ENCODE measurements at places on chromosomes 7 and 10.

GRCh38 chr10:36157486-36157885 lies 515.4 kb upstream of the FZD8 start:
- no peak for DNase-seq

DNA sequence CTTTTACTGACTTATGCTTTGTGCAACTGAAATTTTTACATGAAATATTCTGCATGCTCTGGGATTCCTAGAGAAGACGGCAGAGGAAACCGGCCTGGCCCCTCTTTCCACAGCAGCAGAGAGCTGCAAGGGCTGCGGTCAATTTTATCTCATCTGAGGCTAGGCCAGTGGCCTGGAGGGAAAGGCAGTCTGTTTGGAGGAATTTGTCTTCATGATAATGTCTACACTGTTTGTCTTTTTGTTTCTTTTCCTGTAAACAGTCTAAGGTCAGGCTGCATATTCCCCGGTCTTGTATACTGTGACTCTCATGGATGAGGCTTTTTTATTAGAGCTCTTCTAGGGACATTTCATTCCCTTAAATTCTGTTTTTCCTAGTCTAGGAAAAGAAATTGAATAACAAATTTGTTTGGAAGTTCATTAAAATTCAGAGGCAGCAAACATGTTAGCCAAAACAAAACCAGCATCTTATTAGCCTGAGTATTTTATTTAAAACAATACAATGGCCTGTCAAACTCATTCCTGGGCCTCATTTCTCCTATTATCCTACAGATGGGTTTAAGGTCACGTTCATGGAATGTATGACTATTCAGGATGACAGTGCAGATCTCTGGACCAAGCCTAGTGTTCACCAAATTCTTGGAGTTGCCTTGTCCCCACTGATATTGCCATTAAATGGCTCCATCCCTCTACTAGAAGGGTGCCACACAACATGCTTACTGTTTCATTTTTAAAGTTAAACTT lies 26.4 kb downstream of the LAMB4 start:
- no peak for DNase-seq

- no peak for DNase-seq
These were observed 12.2 kb downstream of the PLXDC2 start for GRCh38 chr10:19828278-19829049.

DNA sequence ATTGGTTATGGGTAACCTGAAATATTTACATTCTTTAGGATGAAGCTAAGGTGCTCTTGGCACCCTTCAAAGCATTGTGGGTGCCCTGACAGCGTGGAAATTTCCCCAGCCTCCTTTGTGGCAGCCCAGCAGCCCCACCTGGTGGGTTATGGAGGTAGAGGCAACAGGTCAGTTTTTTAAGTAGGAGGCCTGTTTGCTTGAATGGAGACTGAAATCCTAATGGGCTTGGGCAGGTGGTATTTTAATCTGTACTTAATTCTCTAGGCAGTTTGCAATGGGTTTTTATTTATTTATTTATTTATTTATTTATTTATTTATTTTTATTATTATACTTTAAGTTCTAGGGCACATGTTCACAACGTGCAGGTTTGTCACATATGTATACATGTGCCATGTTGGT lies 139.4 kb downstream of the EPC1 start:
- DNase-seq, result peak; percentile 27

- DNase-seq, result no peak
These were observed 213.9 kb upstream of the SHH start for GRCh38 chr7:156026076-156026600.

Data from hepatic stellate cell (primary cell).